ENCODE measurements at places on chromosomes 13 and 19.

- no peak for DNase-seq
Measured at GRCh38 chr19:13334801-13335481, 171.3 kb downstream of the CACNA1A start.

DNA sequence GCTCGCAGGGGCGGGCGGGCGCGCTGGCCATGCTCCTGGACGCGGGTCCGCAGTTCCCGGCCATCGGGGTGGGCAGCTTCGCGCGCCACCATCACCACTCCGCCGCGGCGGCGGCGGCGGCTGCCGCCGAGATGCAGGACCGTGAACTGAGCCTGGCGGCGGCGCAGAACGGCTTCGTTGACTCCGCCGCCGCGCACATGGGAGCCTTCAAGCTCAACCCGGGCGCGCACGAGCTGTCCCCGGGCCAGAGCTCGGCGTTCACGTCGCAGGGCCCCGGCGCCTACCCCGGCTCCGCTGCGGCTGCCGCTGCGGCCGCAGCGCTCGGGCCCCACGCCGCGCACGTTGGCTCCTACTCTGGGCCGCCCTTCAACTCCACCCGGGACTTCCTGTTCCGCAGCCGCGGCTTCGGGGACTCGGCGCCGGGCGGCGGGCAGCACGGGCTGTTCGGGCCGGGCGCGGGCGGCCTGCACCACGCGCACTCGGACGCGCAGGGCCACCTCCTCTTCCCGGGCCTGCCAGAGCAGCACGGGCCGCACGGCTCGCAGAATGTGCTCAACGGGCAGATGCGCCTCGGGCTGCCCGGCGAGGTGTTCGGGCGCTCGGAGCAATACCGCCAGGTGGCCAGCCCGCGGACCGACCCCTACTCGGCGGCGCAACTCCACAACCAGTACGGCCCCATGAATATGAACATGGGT, 599 bp downstream of the ZIC2 start:
- no peak for DNase-seq

- DNase-seq = no peak
Measured at GRCh38 chr13:40433577-40433976, 232.9 kb downstream of the FOXO1 start.

- no peak for DNase-seq
Measured at GRCh38 chr13:26227166-26227971, 5.3 kb upstream of the RNF6 start.

- DNase-seq = no peak
Measured at GRCh38 chr13:39600766-39601165, 2.2 kb downstream of the LHFPL6 start.

- DNase-seq = no peak
Measured at GRCh38 chr13:33615436-33615835, 202.5 kb upstream of the RFC3 start.

DNA sequence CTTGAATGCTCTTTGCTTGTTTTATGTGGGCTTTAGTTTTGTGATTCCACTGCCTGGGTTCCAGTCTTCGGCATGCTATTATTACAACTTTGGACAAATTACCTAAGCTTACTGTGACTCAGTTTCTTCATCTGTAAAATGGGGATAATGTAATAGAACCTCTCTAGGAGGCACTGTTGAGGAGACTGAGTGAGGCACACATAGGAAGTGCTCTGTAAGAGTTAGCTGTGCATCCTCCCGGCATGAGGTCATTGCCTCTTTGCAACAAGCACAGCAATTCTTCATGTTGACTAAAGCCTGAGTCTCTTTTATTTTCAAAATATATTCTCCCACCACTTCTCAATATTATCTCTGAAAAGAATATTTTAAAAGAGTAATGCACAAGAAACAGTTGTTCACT, 227.4 kb downstream of the DLEU7 start:
- DNase-seq = no peak

DNA sequence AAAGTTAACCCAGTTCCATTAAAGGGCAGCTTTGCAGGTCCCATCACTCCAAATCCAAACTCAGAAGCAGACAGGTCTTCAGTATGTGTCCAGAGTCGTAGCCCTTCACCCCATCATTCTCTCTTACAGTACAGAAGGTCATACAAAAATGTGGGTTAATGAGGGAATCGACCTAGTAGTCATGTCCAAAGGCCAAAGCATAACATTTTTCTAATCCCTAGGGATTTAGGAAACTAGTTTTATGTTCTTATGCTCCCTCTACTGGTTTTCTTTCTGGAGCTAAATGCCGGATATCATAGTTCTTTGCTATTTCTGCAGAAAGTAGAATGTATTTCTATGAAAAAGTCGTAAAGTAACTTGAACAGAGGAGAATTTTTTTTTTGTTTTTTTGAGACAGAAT, 72.2 kb downstream of the DHRS12 start:
- no peak for DNase-seq

GRCh38 chr13:75432045-75432444, 49.9 kb downstream of the TBC1D4 start:
- no peak for DNase-seq

- DNase-seq = no peak
Measured at GRCh38 chr19:31255831-31256592, 93.2 kb downstream of the TSHZ3 start.

- no peak for DNase-seq
Measured at GRCh38 chr13:67094952-67095351, 135.2 kb downstream of the PCDH9 start.

- DNase-seq = no peak
Measured at GRCh38 chr19:57812226-57812625, 2.5 kb downstream of the ZNF552 start.

DNA sequence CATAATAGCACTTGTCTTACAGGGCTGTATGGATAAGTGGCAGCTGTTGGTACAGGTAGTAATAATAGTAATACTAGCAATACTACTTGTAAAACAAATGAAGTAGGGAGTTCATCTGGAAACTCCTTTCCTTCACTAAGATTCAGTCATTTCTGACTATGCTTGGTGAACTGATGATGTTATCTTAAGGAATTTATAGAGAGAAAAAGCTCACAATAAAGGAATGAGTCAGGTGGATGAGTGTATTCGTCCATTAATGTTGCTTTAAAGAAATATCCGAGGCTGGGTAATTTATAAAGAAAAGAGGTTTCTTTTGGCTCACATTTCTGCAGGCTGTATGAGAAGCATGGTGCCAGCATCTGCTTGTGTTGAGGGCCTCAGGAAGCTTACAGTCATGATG, 477.3 kb downstream of the KLF12 start:
- DNase-seq = no peak

GRCh38 chr13:41710771-41711170, 250.1 kb downstream of the VWA8 start:
- no peak for DNase-seq

GRCh38 chr19:16062789-16063188, 13.5 kb upstream of the TPM4 start:
- peak; percentile 44 for DNase-seq

DNA sequence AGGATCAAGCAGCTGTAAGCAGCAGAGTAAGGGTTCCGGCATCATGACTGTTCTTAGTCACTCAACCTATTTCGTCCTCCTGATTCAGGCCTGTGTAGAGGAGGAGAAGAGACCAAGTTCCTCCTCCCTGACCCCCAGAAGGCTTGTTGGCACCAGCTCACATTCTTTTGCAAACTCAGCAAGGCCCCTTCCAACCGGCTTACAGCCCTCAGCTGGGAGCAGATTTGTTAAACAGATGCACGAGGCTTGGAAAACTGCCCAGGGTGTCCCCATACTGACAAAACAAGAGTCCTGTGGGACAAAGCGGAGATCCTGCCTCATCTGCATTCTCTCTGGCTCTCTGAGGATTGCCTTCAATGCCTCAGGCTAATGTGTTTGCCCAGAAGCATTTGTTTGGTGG, 113.2 kb upstream of the SOX21 start:
- DNase-seq = no peak

All from stimulated activated CD4-positive, alpha-beta T cell treated with anti-CD3 and anti-CD28 coated beads, TNF-alpha, amount 100 ng/mL, for 4 hours (primary cell).